ENCODE measurements at places on chromosomes 7 and 10.

- no peak for DNase-seq
Observed at GRCh38 chr7:113207931-113208330, 89.6 kb upstream of the SMIM30 start.

- DNase-seq: no peak
Observed at GRCh38 chr10:12787297-12787696, 214.2 kb downstream of the CCDC3 start.

GRCh38 chr7:26705567-26705966 is 158.8 kb downstream of the SKAP2 start:
- no peak for DNase-seq

DNA sequence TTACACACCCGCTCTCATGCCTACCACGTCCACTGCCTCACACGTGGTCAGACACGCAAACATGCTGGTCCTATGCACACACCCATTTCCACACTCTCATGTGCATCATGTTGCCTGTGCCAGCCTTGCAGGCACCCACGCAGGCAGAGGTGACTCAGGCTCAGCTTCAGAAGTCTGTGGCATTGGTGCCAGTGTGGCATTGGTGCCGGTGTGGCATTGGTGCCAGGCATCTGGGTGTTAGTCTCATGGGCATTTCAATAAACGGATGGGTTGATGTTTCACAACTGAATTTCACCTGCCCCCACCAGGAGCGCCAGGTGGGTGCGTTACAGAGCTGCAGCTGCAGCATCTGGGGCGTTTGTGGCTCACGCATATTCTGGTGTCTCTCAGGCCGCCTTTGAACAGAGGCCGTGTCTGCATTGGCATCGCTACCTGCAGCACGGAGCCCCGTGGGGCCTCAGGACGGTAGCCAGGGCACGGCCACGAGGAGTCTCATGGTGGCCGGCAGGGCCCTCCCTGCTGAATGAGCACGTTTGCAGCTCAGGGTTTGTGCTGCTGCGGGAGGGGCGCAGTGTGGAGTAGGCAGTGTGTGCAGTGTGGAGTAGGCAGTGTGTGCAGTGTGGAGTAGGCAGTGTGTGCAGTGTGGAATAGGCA is 24.7 kb downstream of the KNDC1 start:
- no peak for DNase-seq

GRCh38 chr10:23918839-23919238 is 290.1 kb upstream of the KIAA1217 start:
- DNase-seq: no peak

DNA sequence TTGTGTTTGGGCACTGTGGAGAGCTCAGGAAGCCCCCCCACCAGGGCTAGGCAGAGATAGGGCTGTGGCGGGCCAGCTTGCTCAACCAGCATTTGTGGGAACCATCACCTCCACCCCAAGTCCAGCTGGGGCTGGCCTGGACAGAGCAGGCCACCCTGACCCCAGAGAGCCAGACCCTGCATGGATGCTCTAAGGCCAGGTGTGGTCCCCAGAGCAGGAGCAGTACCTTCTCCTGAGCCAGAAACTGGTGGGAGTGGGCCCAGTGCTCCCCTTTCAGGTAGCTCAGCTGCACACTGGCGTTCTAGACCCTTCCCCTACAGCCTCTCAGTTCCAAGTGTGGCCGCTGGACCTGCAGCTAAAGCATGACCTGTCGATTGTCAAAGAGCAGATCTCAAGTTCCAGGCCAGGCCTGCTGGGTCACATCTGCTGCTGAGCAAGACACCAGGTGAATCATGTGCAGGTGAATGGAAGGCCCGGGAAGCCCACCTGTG is 57.2 kb downstream of the RASGEF1A start:
- DNase-seq: no peak

GRCh38 chr7:134828361-134828760 is 48.9 kb downstream of the CALD1 start:
- no peak for DNase-seq

DNA sequence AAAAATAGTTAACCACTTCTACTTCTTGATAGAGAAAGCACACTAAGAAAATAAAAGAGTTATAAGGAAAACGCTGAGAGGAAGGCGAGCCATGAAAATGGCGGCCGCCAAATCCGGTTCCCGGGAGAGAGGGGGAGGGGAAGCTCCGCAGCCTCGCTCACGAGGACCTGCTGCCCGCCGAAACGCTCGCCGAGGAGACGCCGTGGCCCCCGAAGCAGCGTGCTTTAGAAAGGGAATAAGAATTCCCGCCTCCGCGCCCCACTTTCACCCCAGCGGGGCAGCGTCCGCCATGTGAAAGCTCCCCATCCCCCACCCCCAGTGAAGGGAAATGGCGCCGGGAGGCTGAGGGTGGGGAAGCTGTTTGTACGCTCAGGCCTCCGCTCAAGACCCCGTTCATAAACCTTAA is 505 bp downstream of the HNRNPA2B1 start:
- peak; percentile 81 for DNase-seq

GRCh38 chr10:77667426-77668324 is 30.1 kb upstream of the KCNMA1 start:
- no peak for DNase-seq

DNA sequence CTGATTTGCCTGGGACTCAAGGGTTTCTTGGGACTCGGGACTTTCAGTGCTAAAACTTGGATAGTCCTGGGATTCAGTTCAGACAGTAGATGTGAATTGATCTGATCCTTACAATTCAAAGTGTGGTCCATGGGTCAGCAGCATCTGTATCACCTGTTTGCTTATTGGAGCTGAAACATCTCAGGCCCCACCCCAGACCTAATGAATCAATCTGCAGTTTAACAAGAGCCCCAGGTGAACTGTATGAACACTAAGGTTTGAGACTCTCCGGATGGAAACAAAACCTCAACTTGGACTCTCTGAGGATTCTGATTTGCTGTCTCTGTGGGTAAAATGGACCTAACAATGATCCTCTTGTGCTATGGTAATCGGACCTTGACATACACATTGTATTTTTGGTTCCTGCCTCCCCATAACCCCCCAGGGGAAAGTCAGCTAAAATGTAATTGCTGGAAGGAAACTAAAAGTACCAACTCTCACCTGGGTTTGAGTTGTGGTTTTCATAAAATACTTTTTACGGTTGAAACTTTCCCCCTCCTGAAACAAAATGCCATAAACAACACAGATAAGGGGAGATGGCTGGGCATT is 11.7 kb downstream of the CYP26A1 start:
- DNase-seq: no peak

- no peak for DNase-seq
Observed at GRCh38 chr10:37390926-37391325, 265.5 kb downstream of the ANKRD30A start.

DNA sequence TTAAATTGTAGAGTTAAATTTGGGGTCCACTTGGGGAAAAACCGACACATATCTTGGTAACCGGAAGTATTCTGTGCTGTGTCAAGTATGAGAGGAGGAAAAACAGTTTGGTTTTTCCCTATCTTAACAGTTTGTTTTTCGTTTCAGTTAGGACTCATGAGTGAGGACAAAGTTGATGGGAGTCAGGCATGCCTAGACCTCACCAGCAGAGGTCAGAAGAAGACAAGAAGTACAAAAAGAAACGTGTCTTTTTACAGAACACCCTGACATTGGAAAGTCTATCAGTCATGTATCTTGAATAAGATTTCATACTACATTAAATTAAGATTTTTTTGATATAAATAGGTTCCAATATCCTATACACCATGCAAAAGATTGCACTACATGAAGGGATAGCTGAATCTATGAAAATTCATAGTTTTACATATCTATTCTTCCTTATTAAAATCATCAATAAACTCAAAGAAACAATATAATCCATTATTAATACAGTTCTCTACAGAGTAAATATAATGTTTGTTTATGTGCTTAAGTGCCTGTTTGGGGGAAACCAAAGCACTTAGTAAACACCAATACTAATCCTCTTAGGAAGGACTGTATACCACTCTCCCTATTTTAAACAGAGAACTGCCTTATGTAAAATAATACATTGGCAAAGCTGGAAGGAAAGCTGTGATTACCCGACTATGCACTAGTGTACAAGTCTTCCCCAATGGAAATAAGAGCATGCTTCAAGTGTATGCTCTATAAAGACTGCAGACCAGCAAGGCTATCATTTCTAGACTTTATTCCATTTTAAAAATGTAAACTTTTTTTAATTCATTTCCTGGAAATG is 95.6 kb downstream of the USP6NL start:
- DNase-seq: peak; percentile 60

GRCh38 chr10:50876429-50876828 is 9.0 kb downstream of the A1CF start:
- no peak for DNase-seq

- peak; percentile 84 for DNase-seq
Observed at GRCh38 chr7:122311734-122312450, 7.3 kb upstream of the FEZF1 start.

- no peak for DNase-seq
Observed at GRCh38 chr10:121617176-121617575, 18.9 kb upstream of the FGFR2 start.

GRCh38 chr7:142772673-142773072 is 1.9 kb downstream of the PRSS2 start:
- DNase-seq: no peak

GRCh38 chr7:65301007-65301406 is 72.6 kb upstream of the ZNF92 start:
- no peak for DNase-seq

- DNase-seq: no peak
Observed at GRCh38 chr10:85524001-85524666, 842.5 kb downstream of the GRID1 start.

DNA sequence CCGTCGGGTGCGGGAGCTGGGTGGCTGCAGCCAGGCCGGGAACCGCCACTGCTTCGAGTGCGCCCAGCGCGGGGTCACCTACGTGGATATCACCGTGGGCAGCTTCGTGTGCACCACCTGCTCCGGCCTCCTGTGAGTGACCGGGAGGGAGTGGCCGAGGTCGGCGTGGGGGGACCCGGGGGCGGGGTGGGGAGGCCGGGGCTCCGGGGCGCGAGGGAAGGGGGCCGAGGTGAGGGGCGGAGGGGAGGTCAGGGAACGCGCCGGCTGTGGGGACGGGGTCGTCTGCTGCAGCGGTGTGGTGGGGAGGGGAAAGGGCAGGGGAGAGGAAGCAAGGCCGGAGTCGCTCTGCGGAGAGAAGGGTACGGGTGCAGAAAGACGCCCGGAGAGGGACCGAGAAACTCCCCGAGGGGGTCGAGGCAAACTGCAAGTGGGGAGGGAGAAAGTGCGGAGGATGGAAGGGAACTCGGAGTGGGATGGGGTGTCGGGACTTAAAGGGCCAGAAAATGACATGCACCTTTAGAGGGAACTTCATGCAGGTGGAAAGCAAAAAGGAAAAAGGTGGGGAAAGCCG is 518 bp downstream of the AGFG2 start:
- peak; percentile 51 for DNase-seq

- no peak for DNase-seq
Observed at GRCh38 chr7:92767437-92767836, 68.9 kb downstream of the CDK6 start.
